ENCODE measurements at places on chromosomes 13 and 19. TPM values are rescaled to one million over a fixed set of nuclear protein-coding genes. Genes with fewer than 3 reads are reported as not detected.

The PEAK3 gene
- 3.0 TPM for total RNA-seq

The KIR2DL1 gene
- total RNA-seq = not detected

The ZSCAN5B gene
- total RNA-seq = not detected

The ZNF724 gene
- total RNA-seq = not detected

The ZNF99 gene
- total RNA-seq = 0.41 TPM

The PRSS57 gene
- not detected for total RNA-seq

The CCDC8 gene
- 23.0 TPM for total RNA-seq

The AMER2 gene
- not detected for total RNA-seq

The RFPL4A gene
- total RNA-seq = not detected

The FGF14 gene
- total RNA-seq = 0.14 TPM

The ZNF653 gene
- total RNA-seq = 25.0 TPM

The IZUMO2 gene
- not detected for total RNA-seq

The ONECUT3 gene
- total RNA-seq = not detected

The FXYD7 gene
- total RNA-seq = not detected

The ELANE gene
- not detected for total RNA-seq

The C19orf85 gene
- not detected for total RNA-seq

The ZNF229 gene
- total RNA-seq = 2.3 TPM
